RWPE1 (cell line): ENCODE measurements at places on chromosomes 5 and 9.
A peak's percentile ranks its signal among the peaks of the same experiment; 100 is the strongest.

DNA sequence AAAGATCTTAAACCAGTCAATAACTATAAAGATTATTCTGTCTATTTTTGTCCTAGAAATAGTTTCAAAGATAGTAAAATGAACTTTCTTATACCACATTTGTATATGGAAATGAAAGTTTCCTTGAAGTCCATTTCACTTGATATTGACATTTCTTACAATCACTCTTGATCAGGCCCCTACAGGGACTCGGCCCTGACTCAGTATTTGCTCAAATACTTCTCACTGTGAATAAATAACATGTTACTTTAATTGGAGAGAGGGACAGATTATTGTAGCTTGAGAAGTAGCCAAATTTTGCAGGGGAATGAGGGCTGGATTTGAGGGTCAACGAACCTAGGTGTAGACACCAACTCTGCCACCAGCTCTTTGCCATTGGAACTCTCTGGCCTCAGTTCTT lies 25.6 kb upstream of the SMARCA2 start:
- DNase-seq, result no peak

DNA sequence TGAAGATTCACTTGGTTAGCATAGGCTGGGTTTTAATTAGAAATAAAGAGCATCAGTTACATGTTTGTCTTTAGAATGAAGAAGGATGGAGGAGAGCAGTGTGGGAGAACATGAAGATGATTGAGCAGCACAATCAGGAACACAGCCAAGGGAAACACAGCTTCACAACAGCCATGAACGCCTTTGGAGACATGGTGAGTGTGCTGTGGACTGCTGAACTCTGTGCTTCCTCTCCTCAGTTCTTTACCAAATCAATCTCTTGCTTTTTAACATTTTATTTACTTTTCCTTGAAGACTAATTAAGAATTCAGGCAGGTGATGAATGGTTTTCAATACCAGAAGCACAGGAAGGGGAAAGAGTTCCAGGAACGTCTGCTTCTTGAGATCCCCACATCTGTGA lies 38.2 kb upstream of the SPATA31E1 start:
- no peak for DNase-seq

GRCh38 chr9:85610074-85610860 lies 131.5 kb downstream of the AGTPBP1 start:
- DNase-seq, result peak; percentile 92

DNA sequence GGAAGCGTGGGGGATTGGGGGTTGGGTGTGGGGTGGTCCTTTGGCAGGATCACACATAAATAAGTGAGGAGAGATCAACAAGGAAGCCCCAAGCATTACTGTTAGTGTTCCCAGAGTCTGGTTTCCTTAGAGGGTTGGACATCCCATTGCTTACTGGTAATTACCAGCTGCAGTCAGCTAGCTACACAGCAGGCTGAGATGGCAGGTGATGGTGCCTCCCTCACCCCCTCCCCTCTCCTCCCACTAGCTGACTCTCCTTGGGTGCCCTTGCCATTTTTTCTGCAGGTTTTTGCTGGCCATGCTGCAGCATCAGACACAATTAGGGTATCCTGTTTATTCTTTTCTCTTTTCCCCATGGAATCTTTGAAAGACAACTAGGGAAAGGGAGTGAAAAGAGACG lies 107.5 kb upstream of the TLR4 start:
- DNase-seq, result no peak
